Karpas-422 (cell line): ENCODE measurements at places on chromosomes 16 and 17. TPM values are rescaled to one million over a fixed set of nuclear protein-coding genes. Genes with fewer than 3 reads are reported as not detected.
A peak's percentile ranks its signal among the peaks of the same experiment; 100 is the strongest.

GRCh38 chr16:54098247-54098646, 188.3 kb downstream of the IRX3 start:
- DNase-seq: no peak
- no peaks in the 10 kb centered on the region for H3K27me3 ChIP-seq
- H3K4me3 ChIP-seq: no peak overlapping the region
- H3K4me1 ChIP-seq: peaks cover 9% of the 10 kb centered on the region

DNA sequence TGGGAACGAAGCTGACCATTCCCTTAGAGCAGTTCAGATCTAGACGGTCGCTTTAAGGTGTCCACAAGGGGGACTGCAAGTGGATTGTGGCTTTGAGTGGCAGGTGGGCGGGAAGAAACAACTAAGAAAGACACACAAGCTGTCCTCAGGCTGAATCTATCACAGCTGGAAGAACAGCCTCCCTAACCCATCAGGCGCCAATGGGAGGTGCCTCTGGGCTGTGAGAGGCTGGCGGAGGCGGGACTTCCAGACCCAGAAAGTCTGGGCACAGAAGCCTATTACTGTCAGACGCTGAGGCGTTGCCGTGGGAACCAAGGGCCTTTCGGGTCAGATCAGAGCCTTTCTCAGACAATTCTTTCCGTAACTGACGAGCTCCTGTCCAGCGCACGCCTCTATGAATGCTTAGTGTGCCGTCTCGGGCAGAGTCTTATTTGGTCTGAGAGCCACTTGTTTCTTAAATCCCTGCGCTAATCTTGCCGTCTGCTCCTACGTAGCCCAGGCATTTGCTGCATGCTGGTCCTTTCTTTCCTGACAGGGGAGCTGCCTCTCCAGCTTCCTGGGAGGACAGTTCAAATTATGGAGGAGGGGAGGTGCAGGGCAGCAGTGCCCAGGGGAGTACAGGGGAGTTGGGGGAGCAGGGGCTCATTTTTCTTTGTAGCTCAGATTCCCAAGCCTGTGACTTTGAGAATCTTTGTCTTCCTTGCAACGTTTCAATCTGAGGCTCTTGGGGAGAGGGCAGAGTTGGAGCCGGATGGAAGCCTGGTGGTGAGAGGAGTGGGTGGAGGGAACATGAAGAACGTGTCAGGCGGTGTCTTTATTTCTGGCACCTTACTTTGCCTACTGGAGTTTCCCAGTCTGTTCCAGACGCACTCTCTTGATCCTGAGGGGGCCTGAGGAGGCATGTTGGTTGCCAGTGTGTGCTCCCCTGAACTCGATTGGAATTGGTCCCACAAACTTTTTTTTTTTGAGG, 618.7 kb downstream of the KCNJ18 start:
- no peaks in the 10 kb centered on the region for H3K36me3 ChIP-seq
- H3K4me3 ChIP-seq: no peak overlapping the region
- H3K27me3 ChIP-seq: no peaks in the 10 kb centered on the region
- no peak overlapping the region for H3K27ac ChIP-seq
- peak; percentile 55 for DNase-seq

- H3K4me1 ChIP-seq: peaks cover 63% of the 10 kb centered on the region
- no peak for DNase-seq
- H3K4me3 ChIP-seq: no peak overlapping the region
- no peaks in the 10 kb centered on the region for H3K27me3 ChIP-seq
Measured at GRCh38 chr17:39678340-39679116, 9.3 kb downstream of the PGAP3 start.

GRCh38 chr17:63423251-63423950, 22.7 kb downstream of the CYB561 start:
- no peak overlapping the region for H3K27ac ChIP-seq
- DNase-seq: no peak
- no peaks in the 10 kb centered on the region for H3K27me3 ChIP-seq
- H3K36me3 ChIP-seq: no peaks in the 10 kb centered on the region

DNA sequence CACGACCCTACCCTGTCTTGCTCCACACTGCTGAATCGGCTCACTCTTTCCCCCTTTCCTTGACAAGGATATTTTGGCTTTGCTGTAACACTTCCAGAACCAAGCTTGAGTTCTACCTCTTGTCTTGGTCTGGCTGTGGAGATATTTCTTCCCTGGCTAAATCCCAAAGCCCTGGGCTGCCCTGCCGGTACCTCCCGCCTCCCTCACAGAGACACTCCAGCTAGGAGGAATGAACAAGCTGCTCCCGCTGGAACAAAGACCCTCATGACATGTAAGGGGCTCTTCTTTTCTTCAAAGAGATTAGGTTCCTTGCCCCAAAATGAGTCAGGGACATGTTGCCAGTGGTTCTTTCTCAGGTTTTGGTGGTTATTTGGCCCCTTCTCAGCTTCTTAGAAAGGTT, 10.8 kb downstream of the INPP5K start:
- no peaks in the 10 kb centered on the region for H3K27me3 ChIP-seq
- H3K4me1 ChIP-seq: no peaks in the 10 kb centered on the region
- H3K36me3 ChIP-seq: no peaks in the 10 kb centered on the region
- H3K4me3 ChIP-seq: no peak overlapping the region
- H3K27ac ChIP-seq: no peak overlapping the region

DNA sequence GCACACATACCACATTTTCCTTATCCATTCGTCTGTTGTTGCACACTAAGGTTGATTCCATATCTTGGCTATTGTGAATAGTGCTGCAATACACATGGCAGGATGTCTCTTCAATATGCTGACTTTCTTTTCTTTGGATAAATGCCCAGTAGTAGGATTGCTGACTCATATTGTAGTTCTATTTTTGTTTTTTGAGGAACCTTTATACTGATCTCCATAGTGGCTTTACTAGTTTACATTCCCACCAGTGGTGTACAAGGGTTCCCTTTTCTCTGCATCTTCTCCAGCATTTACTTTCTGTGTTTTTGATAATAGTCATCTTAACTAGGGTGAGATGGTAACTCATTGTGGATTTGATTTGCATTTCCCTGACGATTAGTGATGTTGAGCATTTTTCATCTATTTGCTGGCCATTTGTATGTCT, 118.1 kb downstream of the STXBP4 start:
- H3K27ac ChIP-seq: no peak overlapping the region
- no peaks in the 10 kb centered on the region for H3K27me3 ChIP-seq
- DNase-seq: no peak
- no peaks in the 10 kb centered on the region for H3K36me3 ChIP-seq

Gene DERL2
- total RNA-seq: 22.2 and 23.8 TPM in 2 replicates

DNA sequence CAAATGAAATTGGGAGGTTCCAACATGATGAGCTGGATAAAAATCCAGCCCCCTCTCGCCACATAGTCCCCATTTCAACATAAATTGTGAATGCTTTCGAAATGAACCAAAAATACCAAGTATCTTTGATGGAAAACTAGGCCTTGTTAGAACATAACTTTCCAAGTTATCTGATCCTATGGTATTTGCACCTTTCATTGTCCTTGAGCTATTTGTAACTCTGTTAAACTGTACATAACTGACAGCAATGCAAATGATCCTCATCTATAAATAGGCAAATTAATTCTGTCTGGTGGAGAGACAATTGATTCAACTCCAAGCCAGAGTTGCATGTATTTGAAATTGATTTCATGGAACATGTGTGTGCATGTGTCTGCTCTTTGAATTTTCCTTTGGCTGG, 18.2 kb downstream of the CMTM4 start:
- no peak for DNase-seq
- no peak overlapping the region for H3K4me3 ChIP-seq
- peaks cover 10% of the 10 kb centered on the region for H3K4me1 ChIP-seq
- H3K36me3 ChIP-seq: no peaks in the 10 kb centered on the region

Gene SAMD14
- not detected in 2 replicates for total RNA-seq

Gene CCL5
- total RNA-seq: not detected in 2 replicates

Gene ASIC2
- total RNA-seq: not detected in 2 replicates

GRCh38 chr16:88669980-88670379, 7.1 kb upstream of the MVD start:
- no peak for DNase-seq
- no peak overlapping the region for H3K4me3 ChIP-seq
- H3K27me3 ChIP-seq: no peaks in the 10 kb centered on the region

Gene SYNGR3
- total RNA-seq: 5.3 and 16.3 TPM in 2 replicates

Gene HOXB13
- total RNA-seq: not detected in 2 replicates

Gene TSPAN10
- 1.5 and 1.7 TPM in 2 replicates for total RNA-seq

- no peaks in the 10 kb centered on the region for H3K27me3 ChIP-seq
- no peak for DNase-seq
- no peak overlapping the region for H3K27ac ChIP-seq
- H3K36me3 ChIP-seq: no peaks in the 10 kb centered on the region
- H3K4me1 ChIP-seq: no peaks in the 10 kb centered on the region
Measured at GRCh38 chr16:80380514-80380913, 160.3 kb upstream of the DYNLRB2 start.

- H3K27ac ChIP-seq: no peak overlapping the region
- H3K4me1 ChIP-seq: peaks cover 3% of the 10 kb centered on the region; the same call in 1 of the 2 replicates
- H3K36me3 ChIP-seq: no peaks in the 10 kb centered on the region
- no peak overlapping the region for H3K4me3 ChIP-seq
- no peaks in the 10 kb centered on the region for H3K27me3 ChIP-seq
- DNase-seq: no peak
Measured at GRCh38 chr17:77555741-77556291, 402.7 kb upstream of the TNRC6C start.

- H3K27ac ChIP-seq: no peak overlapping the region
- no peak for DNase-seq
- no peaks in the 10 kb centered on the region for H3K36me3 ChIP-seq
Measured at GRCh38 chr17:74043976-74044375, 159.5 kb upstream of the RPL38 start.

Gene SLC6A2
- not detected in 2 replicates for total RNA-seq

DNA sequence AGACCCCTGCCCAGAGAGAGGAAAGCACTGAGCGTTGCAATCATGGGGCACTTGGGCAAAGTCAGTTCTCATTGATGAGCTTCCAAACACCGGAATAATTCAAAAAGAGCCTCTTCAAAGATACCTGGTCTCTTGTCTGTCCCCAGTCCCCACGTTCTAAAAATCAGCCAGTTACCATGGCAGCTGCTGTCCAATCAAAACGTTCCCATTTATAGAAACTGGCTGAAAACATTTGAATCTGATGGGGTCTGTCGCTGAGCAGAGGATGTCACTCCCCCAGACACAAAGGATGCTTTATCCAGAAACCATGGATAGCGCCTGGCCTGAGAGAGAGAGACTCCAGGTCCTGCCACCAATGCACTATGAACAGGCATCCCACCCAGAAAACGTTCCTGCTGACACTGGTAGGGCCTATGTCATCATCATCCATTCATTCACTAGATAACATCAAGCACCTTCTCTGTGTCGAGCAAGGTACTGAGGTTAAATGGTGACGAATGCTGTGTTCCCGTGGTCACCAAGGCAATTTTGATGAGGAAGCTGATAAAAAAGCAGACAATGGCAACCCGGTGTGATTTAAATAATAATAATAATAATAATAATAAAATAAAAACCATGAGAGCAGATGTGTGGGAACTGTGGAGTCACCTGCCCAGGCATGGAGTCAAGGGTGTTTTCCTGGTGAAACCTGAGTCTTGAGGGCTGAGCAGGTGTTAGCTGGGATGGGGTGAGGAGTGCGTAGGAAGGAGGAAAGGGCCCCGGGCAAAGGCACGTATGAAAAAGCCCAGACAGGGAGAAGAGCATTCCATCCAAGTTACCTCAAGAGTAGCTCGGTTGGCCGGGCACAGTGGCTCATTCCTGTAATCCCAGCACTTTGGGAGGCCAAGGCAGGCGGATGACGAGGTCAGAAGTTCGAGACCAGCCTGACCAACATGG, 19.0 kb upstream of the CALB2 start:
- H3K4me1 ChIP-seq: no peaks in the 10 kb centered on the region
- DNase-seq: no peak
- no peaks in the 10 kb centered on the region for H3K27me3 ChIP-seq
- no peak overlapping the region for H3K4me3 ChIP-seq
- no peaks in the 10 kb centered on the region for H3K36me3 ChIP-seq

- no peak overlapping the region for H3K27ac ChIP-seq
- H3K36me3 ChIP-seq: no peaks in the 10 kb centered on the region
- H3K4me3 ChIP-seq: no peak overlapping the region
- no peaks in the 10 kb centered on the region for H3K27me3 ChIP-seq
- no peak for DNase-seq
- H3K4me1 ChIP-seq: no peaks in the 10 kb centered on the region
Measured at GRCh38 chr17:38454532-38454931, 26.3 kb downstream of the ARHGAP23 start.
